ENCODE measurements at places on chromosomes 16 and 17.

DNA sequence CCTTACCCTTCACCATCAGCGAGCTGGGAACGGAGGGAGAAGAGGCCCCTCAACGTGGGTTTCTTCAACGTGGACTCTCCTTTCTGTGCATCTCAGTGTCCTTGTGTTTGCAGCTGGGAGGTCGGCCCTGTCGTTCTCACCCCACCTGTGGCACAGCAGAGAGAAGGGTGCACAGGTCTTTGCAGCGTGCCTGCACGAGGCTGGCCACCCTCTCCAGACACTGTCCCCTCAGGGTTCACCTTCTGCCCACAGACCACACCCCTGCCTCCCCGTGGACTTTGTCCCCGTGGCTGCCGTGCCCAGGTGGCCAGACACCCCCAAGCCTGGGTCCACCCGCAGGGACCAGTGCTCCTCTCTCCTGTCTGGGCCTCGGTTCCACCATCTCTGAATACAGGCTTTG, 7.3 kb upstream of the WDR45B start:
- DNase-seq, result no peak

- no peak for DNase-seq
Measured at GRCh38 chr17:73851091-73851490, 206.8 kb upstream of the SDK2 start.

- DNase-seq, result no peak
Measured at GRCh38 chr17:61463316-61464129, 11.3 kb downstream of the TBX4 start.

GRCh38 chr16:89122322-89122851, 28.7 kb downstream of the ACSF3 start:
- DNase-seq, result no peak

DNA sequence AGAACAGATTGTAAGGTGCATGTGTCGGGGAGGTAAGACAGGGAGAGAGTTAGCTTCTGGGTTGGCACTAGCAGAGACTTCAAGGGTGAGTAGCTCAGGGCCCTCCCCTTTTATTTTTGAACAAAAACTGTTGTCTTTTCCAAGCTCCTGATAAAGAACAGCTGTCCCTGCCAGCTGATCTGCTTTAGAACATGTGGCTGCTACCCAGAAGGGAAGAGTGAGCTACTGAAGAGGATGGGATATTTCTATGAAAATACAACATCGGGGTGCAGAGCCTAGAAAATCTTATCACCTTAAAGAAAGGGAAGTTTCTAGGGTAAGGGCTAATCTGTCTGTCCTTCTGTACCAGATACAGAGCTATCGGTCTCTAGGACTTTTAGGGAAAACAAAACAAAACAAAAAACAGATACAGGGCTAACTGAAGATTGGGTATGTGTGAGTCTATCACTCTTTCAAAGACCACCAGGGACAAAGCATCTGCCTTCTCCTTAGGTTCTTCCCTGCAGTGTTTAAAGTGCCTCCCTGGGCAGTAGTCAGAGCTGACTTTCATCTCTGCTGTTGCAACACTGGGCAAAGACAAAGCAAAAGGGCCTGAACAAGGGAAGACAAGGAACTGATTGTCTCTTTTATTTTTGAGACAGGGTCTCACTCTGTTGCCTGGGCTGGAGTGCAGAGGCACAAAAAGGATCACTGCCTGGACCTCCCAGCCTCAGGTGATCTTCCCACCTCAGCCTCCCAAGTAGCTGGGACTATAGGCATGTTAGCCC, 5.0 kb upstream of the DHRS13 start:
- DNase-seq, result no peak

- no peak for DNase-seq
Measured at GRCh38 chr17:31101943-31102342, 7.2 kb downstream of the NF1 start.

GRCh38 chr16:19145010-19145409, 23.0 kb upstream of the SYT17 start:
- DNase-seq, result no peak

- no peak for DNase-seq
Measured at GRCh38 chr17:72175787-72176515, 55.1 kb downstream of the SOX9 start.

DNA sequence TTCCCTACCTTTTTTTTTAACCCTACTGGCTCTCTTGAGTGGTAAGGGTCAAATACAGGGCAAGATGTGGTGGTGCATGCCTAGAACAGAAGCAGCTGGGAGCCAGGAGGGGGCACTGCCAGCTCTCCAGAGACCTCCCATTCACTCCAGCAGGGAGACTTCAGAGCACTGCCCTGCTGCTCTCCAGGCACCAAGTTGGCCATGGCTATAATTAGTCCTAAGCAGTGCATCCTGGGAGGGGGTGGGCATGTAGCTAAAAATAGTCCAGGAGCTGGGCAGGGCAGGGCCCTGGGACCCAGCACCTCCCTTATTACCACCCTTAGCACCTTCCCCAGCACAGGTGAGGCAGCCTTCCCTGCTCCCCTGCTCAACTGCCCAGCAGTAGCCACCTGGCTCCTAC, 3.5 kb downstream of the CORO6 start:
- DNase-seq, result no peak

DNA sequence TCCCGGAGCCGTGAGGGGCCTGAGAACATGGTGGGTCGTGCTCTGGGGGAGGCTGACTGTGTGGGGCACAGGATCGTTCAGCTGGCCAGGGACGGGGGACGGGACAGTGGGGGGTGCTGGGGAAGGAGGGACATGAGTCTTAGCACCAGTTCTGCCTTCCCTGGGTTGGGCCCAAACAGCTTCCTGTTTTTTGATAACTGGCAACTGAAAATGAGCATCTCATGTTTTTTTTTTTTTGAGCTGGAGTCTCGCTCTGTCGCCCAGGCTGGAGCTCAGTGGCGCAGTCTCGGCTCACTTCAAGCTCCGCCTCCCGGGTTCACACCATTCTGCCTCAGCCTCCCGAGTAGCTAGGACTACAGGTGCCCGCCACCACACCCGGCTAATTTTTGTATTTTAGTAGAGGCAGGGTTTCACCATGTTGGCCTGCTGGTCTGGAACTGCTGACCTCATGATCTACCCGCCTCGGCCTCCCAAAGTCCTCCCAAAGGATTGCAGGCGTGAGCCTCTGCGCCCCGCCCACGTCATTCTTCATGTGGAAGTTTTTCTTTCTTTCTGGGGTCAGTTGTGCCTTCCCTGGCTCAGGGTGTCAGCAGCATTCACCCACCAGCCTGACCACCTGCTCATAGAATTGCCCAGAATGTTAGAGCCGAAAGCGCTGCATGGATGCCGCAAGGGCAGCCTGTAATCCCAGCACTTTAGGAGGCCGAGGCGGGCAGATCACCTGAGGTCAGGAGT, 6.4 kb downstream of the ASPSCR1 start:
- no peak for DNase-seq

DNA sequence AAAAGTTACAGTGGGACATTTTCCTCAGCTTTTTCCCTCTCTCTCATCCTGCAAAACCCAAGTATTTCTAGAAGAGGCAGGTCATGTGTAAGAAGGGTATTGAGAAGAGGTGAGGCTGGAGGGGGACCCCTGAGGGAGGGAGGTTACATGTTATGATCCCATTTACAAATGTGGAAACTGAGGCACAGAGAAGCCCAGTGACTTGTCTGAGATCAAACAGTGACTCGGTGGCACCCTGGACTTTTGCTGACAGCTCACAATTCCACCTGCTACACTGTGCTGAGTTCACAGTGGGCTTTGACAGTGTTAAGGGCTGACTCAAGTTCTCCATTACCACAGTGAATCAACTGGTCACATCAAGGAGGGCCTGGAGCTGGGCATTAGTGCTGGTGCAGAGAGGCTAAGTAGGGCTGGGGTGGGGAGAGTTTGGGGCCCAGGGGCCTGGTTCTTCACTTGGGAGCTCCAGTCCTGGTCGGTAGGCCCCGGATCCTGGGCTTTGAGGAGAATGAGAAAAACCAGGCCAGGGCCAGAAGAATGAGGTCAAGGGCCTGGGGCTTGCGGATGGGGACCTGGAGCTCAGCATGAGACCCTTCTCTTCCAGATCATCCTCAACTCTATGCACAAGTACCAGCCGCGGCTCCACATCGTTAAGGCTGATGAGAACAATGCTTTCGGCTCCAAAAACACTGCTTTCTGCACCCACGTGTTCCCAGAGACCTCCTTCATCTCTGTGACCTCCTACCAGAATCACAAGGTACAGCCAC, 26.0 kb downstream of the TBX4 start:
- no peak for DNase-seq

GRCh38 chr17:44907729-44908470, 7.4 kb downstream of the GFAP start:
- no peak for DNase-seq

DNA sequence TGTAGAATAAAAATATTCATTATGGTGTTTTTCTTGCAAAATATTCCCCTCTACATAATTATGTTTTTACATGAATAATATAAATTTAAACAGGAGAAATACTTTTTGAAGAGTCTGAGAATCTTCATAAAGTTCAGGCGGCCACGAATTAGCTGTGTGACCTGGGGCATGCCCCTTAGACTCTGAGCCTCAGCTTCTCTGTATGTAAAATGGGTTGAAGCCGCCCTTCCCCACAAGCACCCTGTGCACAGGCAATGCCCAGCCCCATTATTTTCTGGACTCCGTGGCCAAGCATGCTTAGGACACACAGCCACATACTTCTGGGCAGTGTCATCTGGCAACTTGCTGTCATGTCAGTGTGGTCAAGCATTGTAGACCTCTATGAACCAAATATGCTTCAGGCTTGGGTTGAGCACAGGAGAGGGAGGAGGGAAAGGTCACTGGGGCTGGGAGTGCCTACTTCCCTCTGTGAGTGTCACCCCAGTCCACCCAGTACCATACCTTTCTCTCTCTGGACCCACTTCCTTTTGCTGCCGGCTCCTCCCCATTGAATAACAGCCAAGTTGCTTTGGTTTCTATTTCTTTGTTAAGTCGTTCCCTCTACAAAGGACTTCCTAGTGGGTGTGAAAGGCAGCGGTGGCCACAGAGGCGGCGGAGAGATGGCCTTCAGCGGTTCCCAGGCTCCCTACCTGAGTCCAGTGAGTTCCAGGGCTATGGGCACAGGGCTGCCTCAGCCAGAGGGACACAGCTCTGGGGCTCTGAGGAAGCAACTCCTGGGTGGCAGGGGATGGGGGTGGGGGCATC, at the start of gene LGALS9:
TSS of gene LGALS9 (plus strand) at position 582 of the 804 bp plus-strand sequence. CDS start at position 660, 78 bp downstream.
- DNase-seq, result no peak

DNA sequence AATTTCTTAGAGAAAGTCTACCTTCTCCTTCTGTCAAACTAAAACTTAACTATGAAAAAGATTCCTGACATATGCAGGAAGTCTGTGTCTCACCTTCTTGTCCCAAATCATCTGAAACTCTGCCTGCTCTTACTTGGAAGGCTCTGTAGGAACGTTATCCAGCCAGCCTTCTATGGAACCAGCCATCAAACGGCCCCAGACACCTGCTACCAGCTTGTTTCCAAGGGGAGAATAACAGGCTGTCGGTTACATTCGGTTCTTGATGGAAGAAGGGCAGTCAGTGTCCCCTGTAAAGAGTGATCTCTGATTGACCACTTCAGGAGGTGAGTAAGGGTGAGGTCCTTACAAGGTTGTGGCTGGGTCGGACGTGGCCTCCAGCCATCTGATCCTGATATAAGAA, 1.7 kb downstream of the ADAMTS18 start:
- DNase-seq, result no peak

DNA sequence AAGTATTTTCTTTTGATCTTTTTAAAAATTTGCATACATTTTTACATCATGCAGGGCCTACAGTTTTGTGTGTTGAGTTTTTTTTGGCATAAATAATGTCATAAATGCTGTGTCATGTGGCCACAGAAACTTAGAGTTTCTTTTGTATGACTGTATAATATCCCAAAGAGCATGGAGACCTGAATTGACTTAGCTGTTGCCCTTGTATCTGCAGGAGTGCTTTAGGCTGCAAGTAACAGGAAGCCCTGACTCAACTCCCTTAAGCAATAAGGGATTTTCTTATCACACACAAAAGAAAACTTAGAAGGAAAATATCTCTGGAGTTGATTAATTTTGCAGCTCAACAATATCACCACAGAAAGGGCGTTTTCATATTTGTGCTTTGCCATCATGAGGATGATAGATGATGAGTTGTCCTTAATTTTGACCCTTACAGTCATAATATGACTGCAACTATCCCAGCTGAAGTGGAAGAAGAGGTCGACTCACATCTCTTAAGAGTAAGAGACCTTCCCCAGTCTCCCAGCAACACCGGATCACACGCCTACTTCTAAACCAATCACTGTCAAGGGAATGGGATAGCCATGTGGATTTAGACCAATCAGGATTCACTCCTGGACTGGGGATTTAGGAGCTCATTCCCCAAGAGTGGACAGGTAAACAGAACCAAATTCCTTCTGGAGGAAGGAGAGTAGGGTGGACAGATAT, 138.9 kb downstream of the GSG1L start:
- no peak for DNase-seq

DNA sequence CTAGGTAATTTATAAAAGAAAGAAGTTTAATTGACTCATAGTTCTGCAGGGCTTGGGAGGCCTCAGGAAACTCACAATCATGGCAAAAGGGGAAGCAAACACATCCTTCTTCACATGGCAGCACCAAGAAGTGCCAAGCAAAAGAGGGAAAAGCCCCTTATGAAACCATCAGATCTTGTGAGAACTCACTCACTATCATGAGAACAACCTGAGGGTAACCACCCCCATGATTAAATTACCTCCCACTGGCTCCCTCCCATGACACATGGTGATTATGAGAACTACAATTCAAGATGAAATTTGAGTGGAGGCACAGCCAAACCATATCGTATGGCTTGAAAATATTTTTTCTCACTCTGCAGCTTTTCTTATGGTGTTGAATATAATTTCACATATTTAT, 151.7 kb downstream of the ANKFN1 start:
- no peak for DNase-seq

GRCh38 chr17:44502598-44503146, 534 bp downstream of the GPATCH8 start:
- no peak for DNase-seq

- no peak for DNase-seq
Measured at GRCh38 chr17:67746704-67747571, 29.2 kb downstream of the NOL11 start.

DNA sequence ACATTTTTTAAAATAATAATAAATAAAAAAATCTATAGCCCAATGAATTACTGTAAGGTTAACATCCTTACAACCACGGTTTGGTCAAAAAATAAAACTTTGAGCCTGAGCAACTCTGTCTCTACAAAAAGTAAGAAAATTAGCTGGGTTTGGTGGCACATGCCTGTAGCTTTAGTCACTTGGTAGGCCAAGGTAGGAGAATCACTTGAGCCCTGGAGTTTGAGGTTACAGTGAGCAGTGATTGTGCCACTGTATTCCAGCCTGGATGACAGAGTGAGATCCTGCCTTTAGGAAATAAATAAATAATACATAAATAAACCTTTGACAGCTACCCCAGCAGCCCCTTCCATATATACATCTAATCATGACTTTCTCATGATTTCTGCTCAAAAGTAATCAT, 26.9 kb upstream of the PHAF1 start:
- no peak for DNase-seq

- DNase-seq, result no peak
Measured at GRCh38 chr17:46764709-46765401, 53.6 kb downstream of the WNT3 start.

GRCh38 chr16:85905110-85906095, 6.4 kb downstream of the IRF8 start:
- DNase-seq, result no peak

All from activated CD8-positive, alpha-beta memory T cell treated with anti-CD3 and anti-CD28 coated beads, Interleukin-2, amount 50 U/mL, for 48 hours (primary cell).